ENCODE measurements at places on chromosomes 2 and 18.
A peak's percentile ranks its signal among the peaks of the same experiment; 100 is the strongest.

DNA sequence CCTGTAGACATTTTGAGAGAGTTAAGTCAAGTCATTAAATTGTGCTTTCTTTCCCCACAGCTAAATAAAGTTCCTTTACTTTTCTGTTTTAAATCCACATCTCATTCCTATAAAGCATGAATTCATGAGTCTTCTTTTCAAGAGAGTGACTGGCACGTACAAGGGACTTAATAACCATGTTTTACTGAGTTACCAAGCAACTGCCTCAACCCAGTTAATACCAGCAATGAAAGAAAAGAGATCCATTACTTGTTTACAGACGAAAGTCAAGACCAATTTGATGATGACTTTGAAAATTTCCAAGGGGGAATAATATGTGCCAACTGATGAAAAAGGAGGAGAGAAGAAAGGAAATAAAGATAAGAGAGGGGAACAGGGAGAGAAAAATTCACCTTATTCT is 1082.5 kb upstream of the GYPC start:
- DNase-seq: no peak

GRCh38 chr2:207181526-207182274 is 16.0 kb upstream of the KLF7 start:
- no peak for DNase-seq

- no peak for DNase-seq
These were observed 9.3 kb downstream of the APCDD1 start for GRCh38 chr18:10463741-10464140.

- no peak for DNase-seq
These were observed 287.0 kb downstream of the SLC8A1 start for GRCh38 chr2:40164736-40165508.

DNA sequence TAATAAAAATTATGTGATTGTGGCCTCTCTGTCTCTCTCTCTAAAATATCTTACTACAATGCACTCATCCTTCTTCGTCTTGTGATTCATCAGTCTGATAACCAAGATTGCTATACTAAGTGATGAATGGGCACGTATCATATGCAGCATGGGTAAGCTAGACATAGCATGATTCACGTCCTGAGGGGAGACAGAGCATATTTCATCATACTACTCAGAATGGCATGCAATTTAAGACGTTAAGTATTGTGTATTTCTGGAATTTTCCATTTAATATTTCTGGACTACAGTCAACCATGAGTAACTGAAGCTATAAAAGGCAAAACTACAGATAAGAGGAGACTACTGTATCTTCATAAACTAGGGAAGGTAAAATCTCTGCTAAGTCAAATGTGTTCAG is 97.0 kb upstream of the CD226 start:
- no peak for DNase-seq

DNA sequence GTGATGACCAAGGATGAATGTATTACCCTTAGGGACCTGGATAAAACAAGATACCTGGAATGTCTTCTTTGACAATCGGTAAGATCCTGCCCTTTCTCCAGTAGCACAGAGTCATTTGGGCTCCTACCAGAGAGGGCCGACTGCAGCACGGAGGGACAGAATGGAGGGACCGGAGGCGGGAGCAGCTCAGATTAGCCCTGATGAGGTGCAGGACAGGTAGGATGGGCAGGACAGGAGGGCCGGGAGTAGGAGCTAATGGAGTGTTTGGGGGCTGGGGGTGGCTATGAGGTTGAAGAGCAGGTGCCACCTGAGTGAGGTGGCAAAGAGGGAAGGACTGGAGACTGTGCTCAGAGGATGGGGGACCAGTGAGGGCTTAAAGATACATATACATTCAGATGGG is 9.9 kb upstream of the PRELID3A start:
- DNase-seq: no peak

DNA sequence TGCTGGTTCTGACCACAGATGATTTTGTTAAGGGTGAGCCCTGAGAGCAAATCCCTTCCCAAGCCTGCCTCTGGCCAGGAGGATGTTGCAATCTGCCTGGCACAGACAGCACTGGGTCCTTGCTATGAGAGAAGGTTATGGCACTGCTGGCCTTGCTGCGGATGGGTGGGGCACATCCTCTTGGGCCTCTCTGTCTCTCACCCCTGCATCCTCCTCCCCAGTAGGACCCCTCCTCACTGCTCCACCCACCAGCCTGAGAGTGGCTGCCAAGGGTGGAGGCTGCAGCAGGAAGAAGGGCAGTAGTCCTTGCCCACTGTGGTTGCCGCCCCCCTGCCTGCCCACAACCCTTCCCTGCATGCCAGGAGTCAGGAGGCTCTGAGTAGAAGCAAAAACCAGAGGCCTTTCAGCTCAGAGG is 180.9 kb downstream of the ZBTB7C start:
- no peak for DNase-seq

GRCh38 chr18:4412286-4412685 is 42.8 kb downstream of the DLGAP1 start:
- no peak for DNase-seq

- no peak for DNase-seq
These were observed 311.6 kb upstream of the PIK3C3 start for GRCh38 chr18:41643427-41643826.

GRCh38 chr18:62339106-62339988 is 14.2 kb downstream of the TNFRSF11A start:
- DNase-seq: peak; percentile 33

GRCh38 chr2:42359304-42359964 is 1.6 kb downstream of the COX7A2L start:
- peak; percentile 30 for DNase-seq

DNA sequence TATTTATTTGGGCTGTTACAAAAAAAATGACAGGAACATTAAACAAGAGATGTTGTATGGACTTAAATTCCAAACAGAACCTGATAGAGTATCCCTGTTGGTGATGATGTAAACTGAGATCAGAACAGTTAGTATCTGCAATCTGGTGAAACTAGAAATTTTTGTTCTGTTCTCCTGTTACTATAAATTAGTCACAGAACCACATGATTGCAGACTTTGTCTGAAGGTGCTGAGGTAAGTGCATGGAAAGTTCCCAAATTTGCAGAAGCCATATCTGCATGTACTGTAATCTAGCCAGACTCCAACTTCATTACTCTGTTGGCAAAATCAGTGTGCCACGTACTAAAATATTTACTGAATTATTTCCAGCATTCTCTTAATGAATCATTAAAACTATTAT is 516.3 kb upstream of the FSIP2 start:
- no peak for DNase-seq

- DNase-seq: no peak
These were observed 46.2 kb upstream of the ITGAV start for GRCh38 chr2:186543561-186544131.

- peak; percentile 24 for DNase-seq
These were observed 207.3 kb upstream of the APCDD1 start for GRCh38 chr18:10247021-10247741.

DNA sequence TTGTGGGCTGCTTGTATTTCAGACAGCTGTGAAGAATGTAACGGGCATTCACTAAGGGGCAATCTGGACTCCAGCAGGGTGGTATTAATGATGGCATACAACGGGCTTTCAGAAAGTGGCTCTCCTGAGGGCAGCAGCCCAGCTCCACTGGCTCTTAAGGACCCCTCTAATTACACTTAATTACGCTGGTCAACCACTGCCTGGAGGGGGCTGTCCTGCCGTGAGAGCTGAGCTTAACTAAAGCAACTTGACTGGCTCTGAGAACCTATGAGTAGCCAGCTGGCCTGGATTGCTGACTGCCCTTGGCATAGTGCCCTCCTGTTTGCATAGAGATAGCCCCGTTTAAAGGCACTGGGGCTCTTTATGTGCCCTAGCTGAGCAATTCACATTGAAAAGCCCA is 3.8 kb downstream of the LIPG start:
- no peak for DNase-seq

DNA sequence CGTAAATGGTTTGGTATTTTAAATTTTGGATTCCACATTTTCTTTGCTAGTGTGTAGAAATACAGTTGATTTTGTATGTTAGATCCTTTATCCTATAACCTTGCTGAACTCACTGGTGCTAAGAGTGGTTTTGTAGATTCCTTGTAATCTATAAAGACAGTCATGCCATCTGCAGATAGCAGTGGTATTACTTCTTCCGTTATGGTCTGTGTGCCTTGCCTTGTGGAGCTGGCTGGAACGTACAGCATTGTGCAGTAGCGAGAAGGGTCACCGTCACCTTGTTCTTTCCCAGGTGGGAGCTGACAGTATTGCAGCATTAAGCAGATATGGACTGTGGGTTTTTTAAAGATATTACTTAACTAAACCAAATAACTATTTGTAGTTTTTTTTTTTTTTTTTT is 33.7 kb downstream of the ATP9B start:
- DNase-seq: peak; percentile 84

GRCh38 chr2:165635532-165635931 is 158.5 kb downstream of the GALNT3 start:
- DNase-seq: no peak

- DNase-seq: no peak
These were observed 93.2 kb upstream of the ARL4C start for GRCh38 chr2:234590076-234590475.

DNA sequence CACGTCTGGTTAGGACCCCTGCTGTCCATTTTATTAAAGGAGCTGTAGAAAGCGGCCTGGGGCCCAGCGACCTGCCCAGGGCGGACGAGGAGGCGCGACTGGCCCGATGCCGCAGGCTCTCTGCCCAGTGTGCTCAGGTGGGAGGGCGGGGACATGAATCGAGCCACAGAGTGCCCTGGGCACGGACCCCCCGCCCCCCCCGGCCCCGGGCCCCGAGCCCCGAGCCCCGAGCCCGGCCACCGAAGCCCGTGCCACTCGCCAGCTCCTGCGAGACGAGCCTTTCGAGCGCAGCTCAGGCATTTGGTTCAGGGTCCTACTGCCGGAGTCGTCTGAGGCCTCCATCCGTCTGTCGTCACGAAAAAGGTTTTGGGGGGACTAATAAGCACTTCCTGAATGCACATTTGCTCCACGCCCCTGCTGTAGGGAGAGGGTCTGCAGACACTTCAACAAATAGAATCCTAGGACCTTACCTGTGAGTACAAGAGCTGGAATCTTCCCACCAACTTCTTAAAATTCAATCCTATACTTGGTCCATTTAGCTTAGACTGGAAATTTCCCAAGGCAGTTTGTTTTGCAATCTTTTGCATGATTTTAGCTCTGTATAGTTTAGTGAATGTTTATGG is 602 bp upstream of the ADAM17 start:
- DNase-seq: no peak

- no peak for DNase-seq
These were observed 8.7 kb downstream of the ANTXR1 start for GRCh38 chr2:69021727-69022126.

GRCh38 chr2:50133766-50134165 is 898.2 kb downstream of the NRXN1 start:
- DNase-seq: no peak

GRCh38 chr2:209499069-209499468 is 75.2 kb downstream of the MAP2 start:
- no peak for DNase-seq

DNA sequence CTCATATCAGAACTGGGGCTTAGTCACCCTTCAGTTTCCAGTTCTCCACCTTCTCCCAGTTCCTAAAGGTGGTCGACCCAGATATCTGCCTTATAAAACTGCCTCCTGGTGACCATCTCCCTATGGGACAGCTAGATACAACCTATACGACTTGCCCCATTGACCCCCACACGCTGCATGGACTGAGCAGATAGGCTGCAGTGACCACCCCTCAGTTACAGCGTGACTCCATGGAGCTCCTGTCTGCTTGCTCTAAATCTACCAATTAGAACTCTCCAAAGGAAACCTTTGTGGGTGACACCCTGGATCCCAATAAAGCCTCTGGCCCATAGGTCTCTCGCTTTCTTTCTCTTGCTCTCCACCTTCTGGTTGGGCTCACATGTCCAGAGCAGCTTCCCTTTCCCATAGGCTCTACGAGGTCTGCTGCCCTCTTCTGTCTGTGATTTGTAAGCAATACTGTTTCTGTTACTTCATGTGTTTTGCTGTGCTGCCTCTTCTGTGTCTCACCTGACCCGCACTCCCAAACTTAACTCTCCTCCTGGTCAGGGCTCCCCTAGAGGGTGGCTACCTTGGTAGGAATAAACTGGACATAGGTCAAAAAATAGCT is 971.3 kb upstream of the FAM98A start:
- DNase-seq: no peak

- DNase-seq: no peak
These were observed 44.1 kb upstream of the HDAC4 start for GRCh38 chr2:239444626-239445577.

DNA sequence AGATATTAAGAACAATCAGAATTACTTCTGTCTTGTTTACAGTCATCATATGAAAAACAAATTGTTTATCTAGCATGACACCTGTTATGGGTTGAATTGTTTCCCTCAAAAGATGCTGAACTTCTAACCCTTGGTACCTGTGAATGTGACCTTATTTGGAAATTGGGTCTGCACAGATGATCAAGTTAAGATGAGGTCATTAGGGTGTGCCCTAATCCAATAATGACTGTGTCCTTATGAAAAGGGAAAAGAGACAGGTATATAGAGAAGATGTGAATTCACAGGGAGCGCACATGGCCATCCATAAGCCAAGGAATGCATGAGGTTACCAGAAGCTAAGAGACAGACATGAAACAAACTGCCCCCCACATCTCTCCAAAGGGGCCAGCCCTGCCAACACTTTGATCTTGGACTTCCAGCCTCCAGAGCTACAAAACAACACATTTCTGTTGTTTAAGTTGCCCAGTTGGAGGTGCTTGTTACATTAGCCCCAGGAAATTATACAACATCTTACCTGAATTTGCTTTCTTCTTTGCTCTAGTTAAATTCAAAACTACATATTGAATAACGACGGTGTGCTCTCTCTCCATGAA is 2.3 kb upstream of the HPCAL1 start:
- DNase-seq: no peak

DNA sequence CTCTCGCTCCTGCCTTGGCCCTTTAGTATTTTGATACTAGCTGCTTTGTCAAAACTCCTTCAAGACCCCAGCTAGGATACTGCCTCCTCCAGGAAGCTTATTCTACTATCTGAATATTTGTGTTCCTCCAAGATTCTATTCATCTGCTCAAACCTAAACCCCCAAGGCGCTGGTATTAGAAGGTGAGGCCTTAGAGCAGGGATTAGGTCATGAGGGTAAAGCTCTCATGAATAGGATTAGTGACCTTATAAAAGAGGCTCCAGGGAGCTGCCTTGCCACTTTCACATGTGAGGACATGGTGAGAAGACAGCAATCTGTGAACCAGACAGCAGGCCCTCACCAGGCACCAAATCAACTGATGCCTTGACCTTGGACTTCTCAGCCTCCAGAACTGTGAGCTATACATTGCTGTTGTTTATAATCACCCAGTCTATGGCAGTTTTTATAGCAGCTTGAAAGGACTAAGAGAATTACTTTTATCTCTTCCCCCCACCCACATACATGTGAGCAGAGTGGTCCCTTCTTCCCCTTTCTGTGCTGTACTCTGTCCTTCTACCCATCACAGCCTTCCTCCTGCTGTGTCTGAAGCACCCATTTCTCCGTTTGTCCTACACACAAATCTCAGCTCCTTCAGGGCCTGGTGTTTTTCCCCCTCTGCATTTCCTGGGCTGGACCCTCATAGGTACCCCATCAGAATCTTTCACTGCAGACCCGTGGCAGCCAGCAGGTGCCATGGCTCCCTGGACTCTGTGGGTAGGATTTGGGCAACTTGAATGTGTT is 54.5 kb downstream of the HS1BP3 start:
- DNase-seq: no peak

Measured in erythroblast (primary cell).